ENCODE measurements at places on chromosomes 16 and 17.

DNA sequence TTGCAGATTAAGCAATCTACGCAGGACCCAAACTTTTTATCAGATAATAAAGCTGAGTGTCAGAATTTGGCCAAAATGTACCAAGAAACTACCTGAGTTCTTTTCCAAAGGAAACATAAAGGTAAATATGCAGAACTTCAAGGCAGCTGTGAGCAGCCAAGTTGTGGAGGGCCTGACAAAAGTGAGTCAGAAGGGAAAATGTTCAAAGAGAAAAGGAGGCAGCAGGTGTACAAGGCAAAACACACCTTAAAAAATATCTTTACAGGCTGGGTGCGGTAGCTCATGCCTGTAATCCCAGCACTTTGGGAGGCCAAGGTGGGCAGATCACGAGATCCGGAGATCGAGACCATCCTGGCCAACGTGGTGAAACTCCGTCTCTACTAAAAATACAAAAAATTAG lies 7.0 kb upstream of the KANSL1 start:
- DNase-seq: no peak

GRCh38 chr17:15492791-15493692 lies 25.6 kb upstream of the CDRT4 start:
- DNase-seq: no peak

- DNase-seq: no peak
These were observed 16.6 kb downstream of the KIF1C start for GRCh38 chr17:5014357-5014756.

DNA sequence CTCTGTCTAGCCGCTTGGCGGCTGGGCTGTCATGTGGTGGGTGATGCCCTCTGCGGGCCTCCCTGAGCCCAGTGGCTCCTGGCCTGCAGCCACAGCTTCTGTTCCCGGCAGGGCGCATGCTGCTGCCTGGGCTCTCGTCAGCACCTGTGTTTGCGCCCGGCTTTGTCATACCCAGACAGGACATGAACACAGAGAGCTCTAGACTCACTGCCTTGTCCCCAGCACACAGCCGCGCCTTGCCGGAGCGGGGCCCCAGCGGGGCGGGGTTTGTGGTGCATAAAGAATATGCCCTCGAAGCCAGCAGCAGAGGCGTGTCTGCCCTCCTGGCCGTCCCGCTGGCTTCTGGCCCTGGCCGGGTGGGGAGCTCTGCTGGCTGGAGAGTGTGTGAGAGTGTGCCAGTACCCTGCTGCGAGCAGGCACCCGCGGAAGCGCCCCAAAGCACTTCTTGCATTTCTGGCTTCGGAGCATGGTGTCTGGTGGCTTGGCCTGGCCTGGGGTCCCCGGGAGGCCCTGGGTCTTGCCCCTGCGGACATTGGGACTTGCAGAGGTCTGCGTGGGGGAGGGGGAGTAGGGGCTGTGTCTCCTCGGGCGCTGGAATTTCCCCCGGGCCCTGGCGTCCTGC lies 14.4 kb downstream of the ASPSCR1 start:
- no peak for DNase-seq

DNA sequence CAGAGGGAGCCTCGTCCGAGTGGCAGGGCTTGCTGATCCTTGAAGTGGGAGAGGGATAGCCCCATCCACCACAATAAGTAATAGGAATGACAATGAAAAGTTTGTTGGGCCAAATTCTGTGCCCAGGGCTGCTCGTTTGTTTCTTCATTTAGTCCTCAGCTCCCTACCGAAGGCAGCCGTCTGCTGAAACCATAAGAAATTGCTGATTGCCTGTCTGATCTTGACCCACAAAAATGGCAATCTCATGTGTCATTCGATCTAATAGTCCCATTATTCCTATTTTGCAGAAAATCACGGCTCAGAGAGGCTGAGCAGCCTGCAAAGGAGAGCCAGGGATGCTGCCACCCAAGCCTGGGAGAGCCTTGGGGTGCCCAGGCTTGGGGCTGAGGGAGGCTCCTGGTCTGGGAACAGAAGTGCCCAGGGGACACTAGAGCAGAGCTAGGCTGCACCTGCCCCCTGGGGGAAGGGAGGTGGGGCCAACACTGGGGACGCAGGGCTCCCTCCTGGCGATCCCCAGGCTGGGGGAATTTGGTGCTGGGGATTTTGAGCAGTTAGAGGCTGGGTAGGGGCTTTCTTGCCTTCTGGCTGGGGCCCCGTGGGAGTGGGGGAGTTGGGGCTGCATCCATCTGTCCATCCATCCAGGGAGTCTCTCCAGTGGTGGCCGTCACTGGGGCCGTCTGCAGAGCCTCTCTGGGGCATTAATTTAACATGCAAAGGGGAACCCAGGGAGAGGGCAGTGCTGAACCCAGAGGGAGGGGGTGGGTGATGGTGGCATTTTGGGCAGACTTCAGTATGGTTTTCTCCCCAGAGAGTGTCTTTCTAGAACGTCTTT lies 53.5 kb downstream of the SOCS1 start:
- no peak for DNase-seq
